Epithelial cell of esophagus (primary cell): ENCODE measurements at places on chromosomes 2 and 18.

GRCh38 chr2:167451496-167452289 lies 563.4 kb downstream of the XIRP2 start:
- DNase-seq: no peak

- DNase-seq: no peak
Observed at GRCh38 chr2:135208016-135208415, 155.9 kb downstream of the RAB3GAP1 start.

GRCh38 chr18:74519320-74520095 lies 14.8 kb upstream of the CNDP1 start:
- no peak for DNase-seq

- DNase-seq: no peak
Observed at GRCh38 chr2:45263147-45263546, 253.9 kb upstream of the SIX2 start.

GRCh38 chr2:176446718-176447414 lies 177.6 kb downstream of the MTX2 start:
- no peak for DNase-seq

- DNase-seq: peak; percentile 74
Observed at GRCh38 chr2:159096901-159097300, 128.5 kb downstream of the TANC1 start.

GRCh38 chr2:38274286-38275276 lies 102.5 kb downstream of the ATL2 start:
- DNase-seq: peak; percentile 84

GRCh38 chr2:239365071-239365781 lies 35.6 kb downstream of the HDAC4 start:
- no peak for DNase-seq

GRCh38 chr2:190809876-190810525 lies 70.6 kb upstream of the GLS start:
- peak; percentile 63 for DNase-seq

DNA sequence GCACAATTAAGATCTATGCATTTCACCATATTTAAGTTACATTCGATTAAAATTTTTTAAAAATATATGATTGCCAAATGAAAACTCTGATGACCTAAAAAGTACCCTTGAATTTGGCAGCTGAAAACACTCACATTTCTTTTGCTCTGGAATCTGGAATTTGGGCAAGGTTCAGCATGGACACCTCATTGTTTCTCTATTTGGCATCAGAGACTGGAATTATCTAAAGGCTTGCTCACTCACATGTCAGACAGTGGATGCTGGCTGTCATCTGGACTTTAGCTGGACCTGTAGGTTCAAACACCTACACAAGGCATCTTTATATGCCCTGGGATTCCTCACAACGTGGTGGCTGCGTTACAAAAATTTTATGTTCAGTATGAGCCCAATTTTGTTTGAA lies 16.1 kb downstream of the MBOAT2 start:
- no peak for DNase-seq

DNA sequence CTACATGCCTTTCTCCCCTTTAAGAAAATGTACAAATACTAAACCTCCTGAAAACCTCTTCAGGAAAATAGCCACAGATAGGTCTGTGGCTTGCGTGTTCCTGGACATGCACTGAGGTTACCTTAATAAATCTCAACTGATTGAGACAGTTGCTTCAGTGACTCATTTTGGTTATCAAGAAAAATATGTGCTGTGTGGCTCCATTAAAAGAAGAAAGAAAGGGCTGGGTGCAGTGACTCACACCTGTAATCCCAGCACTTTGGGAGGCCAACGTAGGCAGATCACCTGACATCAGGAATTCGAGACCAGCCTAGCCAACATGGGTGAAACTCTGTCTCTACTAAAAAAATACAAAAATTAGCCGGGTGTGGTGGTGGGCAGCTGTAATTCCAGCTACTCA lies 27.1 kb downstream of the CREG2 start:
- peak; percentile 87 for DNase-seq
